CD4-positive, alpha-beta T cell treated with Interleukin-4 for 1 hour (primary cell): ENCODE measurements at places on chromosomes 5 and 9.

GRCh38 chr5:140151144-140152021 lies 23.6 kb upstream of the CYSTM1 start:
- no peak for DNase-seq

- peak; percentile 59 for DNase-seq
Measured at GRCh38 chr5:94693043-94693822, 74.8 kb downstream of the SLF1 start.

GRCh38 chr5:115487168-115487567 lies 57.4 kb downstream of the FEM1C start:
- DNase-seq: no peak

DNA sequence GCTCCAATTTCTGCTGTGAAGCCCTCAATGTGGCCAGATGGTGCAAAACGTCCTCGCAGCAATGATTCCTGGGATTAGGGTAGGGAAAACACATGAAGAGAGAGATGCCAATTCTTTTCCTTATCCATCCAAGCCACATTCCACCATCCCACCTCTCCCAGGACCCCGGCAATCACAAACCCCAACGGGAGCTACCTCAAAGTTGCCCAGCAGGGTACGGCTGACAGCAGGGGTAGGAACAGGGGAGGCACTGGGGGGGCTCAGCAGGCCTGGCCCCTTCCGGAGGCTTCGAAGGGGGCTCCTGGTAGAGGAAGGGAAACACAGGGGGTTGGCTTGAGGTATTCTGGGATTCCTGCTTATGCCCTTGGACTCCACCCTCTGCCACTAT lies 3.4 kb upstream of the STOML2 start:
- DNase-seq: no peak

GRCh38 chr9:137319011-137319738 lies 17.1 kb upstream of the NRARP start:
- DNase-seq: peak; percentile 9

- DNase-seq: peak; percentile 78
Measured at GRCh38 chr9:68999393-69000105, 14.4 kb downstream of the PRKACG start.

DNA sequence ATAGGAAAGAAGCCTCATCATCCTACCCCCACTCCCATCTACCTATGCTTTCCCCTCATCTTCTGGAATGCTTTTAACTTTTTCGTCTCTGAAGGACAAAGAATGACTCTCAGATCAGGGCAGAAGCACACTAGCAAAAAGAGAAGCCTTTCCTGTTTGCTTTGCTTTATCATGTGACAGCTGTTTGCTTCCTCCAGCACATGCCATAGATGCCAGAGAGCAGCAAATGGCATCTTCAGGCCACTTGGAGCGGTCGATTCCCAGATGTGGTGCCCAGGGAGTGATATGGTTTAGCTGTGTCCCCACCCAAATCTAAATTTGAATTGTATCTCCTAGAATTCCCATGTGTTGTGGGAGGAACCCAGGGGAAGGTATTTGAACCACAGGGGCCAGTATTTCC lies 294.8 kb downstream of the GADD45G start:
- no peak for DNase-seq

DNA sequence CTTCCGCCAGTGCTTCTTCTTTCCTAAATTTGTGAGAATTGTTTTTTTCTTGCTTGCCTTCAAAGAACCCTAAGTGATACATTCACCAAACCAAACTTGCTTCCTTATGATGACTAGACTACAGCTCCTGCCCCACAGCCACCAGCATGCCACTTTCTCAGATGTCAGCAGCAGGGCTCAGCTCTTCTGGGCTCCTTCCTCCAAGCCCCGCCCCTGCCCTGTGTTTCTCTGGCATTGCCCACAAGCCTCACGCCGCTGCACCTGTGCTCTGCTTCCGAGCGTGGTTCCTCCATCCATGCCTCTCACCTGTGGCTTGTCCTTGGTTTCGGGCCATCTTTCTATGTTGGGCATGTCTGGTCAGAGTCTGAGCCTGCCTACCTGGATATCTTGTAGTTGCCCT lies 10.6 kb downstream of the UNC5A start:
- DNase-seq: no peak

DNA sequence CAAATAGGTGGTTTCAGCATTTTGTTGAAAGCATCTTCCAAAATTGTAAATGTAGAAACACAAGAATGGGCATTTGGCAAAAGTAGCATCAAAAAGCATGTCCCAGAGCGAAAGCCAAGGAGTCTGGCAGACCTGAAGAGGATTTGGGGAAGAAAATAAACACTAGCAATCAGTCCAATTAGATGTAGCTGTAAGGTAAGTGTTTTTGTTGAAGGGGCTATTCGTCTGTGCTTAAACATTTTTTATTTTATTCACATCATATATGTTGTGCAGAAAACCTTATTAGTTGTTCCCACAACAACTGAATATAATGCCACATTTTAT lies 954.1 kb upstream of the COX7C start:
- no peak for DNase-seq

- no peak for DNase-seq
Measured at GRCh38 chr5:16265141-16265540, 85.5 kb upstream of the MARCHF11 start.

DNA sequence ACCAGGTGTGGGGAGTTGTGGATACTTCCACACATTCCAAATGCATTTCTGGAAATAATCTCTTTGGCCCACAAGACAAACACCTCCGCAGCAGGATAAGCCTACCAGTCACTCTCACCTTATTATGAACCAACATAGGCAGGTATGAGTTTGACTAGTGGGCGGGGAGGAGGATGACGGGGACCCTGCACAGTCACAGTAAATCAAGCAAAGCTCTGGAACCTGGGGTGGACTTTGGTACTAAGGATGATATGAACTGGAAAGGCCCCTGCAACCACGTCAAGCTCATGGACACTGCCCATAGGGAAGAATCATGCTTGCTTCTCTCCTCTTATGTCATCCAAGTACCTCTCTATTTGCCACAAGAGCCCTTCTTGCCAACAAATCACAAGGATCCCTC lies 259.4 kb downstream of the HSPA4 start:
- DNase-seq: no peak

DNA sequence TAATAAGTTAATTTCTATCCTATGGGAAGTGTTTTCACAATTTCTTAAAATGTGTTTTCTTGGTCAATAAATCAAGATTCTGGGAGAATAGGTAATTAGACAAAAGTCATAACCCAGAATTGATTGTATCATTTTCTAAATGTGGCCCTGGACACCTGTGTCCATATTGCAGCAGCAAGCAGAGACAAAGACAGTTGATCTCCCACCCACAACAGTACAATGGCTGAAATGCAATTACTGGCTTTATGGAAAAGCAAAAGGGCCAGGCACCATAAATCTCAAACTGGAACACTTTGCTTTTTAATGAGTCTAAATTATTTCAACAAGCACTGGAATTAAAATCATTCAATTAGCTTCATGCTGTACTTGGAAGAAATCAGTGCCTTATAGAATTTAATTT lies 157.2 kb downstream of the ESM1 start:
- DNase-seq: no peak

- no peak for DNase-seq
Measured at GRCh38 chr9:112599732-112600131, 113.1 kb downstream of the KIAA1958 start.

- DNase-seq: no peak
Measured at GRCh38 chr5:138574744-138575193, 432 bp downstream of the HSPA9 start.

- DNase-seq: no peak
Measured at GRCh38 chr9:121824651-121825030, 173.2 kb downstream of the DAB2IP start.

GRCh38 chr9:115210699-115211098 lies 92.7 kb upstream of the TNC start:
- DNase-seq: no peak

GRCh38 chr9:136804509-136805206 lies 3.1 kb upstream of the RABL6 start:
- no peak for DNase-seq

DNA sequence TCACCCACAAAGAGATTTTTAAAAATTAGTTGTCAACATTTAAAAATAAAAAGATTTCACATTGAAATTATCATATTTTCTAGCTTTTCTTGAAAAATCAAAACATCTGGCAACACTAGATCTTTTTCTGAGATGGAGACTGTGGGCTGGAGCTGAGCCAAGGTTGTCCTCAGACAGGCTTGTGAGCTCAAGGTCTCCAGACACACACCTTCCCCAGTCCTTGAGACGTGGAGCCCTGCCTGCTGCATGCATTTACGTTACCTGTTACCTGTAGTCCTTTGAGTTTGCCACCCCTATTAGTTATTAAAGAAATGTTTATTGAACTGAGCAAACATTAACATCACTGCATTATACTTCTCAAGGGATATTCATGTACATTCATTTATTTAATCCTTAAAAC lies 87.5 kb upstream of the TLE1 start:
- no peak for DNase-seq

DNA sequence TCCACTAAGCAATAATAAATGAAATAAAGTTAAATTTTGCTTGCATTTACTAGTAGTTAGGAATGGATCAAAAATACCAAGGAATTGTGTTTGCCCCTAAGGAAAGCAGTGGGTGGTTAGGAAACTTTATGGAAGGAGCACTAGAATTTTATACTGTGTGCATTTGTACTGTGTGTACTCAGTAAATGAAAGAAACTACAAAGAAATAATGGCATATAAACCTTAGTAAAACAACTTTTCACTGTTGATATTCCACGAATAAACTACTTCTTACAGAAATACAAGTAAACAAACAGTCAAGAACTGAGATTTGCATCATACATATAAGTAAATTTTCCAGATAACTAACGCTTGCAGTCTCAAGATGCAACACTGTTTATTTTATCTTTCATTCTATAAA lies 103.7 kb upstream of the PARP8 start:
- DNase-seq: no peak

GRCh38 chr5:180590543-180591310 lies 572 bp downstream of the SCGB3A1 start:
- no peak for DNase-seq

DNA sequence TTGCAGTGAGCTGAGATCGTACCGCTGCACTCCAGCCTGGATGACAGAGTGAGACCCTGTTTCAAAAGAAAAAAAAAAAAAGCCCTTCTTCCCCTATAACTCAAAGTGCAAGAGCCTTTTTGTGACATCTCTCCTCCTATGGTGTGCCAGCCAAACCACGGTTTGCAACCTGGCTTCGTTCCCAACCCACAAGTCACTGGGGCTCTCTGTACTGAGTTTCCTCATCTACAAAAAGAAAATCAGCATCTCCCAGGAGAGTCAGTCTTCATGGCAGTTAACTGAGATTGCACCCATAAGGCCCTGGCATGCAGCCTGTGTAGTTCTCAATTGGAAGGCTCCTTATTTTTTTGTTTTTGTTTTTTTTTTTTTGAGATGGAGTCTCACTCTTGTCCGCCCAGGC lies 14.8 kb downstream of the ODF2 start:
- DNase-seq: no peak

DNA sequence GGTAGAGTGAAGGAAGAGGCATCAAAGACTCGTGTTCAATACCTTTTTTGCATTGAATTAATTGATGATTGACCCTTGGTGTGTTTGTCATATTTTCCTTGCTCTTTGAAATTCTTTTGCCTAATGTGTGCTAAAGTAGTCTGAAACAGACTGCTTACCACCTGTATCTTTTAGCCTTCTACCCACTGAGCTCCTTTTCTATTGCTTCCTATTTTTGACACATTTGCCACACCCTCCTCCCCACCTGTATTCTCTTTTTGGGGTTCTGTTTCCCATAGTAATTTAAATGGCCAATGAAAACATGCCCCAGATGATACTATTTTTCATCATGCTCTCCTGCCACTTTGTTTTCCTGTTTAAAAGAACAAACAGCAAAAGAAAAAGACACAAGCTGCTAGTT lies 78.5 kb downstream of the ZCCHC7 start:
- no peak for DNase-seq

DNA sequence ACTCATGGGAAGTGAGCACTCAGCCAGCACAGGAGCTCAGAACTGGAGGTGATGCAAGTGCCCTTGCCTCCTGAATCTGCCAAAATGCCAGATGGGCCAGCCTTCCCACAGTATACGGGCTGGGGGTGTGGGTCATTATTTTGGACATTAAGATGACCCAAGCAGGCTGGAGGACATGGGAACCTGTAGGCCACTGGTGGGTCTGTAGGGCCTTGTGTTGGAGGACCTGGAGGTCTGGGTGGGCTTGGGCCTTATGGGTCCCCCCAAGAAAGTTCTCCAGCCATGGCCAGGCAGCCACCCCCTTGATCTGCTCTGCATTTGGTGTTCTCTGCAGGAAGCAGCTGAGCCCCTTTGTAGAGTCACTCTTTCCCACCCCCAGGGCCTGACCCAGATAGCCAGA lies 71.0 kb upstream of the ANGPTL2 start:
- no peak for DNase-seq

DNA sequence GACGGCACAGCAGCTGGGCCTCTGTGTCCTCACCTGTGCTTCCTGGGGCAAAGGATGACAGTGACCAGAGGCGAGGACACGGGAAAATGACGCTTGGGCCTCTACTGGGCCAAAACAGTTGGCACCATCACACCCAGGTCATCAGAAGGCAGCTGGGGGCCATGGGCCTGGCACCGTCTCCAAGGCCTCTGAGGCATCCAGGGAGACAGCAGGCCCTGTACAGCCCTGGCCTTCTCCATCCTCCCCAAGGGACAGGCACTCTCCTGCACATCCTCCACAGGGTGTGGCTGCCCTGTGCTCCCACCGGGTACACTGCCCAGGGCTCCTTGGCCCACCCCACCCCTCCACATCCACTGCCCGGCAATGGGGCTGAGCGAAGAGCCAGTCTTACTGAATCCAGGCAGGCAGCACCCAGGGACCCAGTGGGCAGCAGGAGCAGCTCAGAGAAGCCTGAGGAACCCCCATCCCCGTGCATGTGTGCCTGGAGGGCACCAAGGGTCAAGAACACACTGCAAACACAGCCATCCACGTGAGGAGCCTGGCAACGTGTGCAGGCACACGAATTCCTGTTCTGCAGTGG lies 4.0 kb downstream of the LPCAT1 start:
- DNase-seq: peak; percentile 4

DNA sequence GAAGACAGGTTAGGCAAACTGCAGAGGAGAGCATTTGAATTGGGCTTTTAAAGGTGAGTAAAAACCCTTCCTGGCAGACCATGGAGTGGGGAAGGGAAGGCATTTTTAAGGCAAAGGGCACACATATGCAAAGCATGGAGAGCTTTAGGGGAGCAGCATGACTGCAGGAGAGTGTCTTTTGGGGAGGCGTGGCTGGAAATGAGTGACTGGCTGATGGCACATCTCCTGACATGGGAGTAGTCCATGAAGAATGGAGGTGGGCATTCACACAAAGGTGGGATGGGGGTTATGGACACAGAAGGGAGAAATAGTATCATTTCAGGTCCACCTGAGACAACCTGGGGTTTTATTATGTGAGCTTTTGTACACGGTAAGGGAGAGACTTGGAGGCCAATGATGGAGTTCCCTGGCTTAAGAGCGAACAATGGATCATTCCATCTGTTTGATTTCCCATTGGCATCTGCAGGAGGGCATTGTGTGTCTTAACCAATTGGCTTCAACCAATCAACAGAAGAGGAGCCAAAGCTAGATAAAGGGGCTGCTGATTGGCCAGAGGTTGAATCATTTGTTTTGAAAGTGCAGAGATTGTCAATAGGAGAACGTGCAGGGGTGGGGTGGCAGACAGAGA lies 2.1 kb downstream of the NSG2 start:
- DNase-seq: no peak
